Activated CD8-positive, alpha-beta memory T cell treated with anti-CD3 and anti-CD28 coated beads, Interleukin-2, amount 10 ng/mL, durations not matched to agents 7 days and 5 days (primary cell): ENCODE measurements at places on chromosomes 12 and 14.

DNA sequence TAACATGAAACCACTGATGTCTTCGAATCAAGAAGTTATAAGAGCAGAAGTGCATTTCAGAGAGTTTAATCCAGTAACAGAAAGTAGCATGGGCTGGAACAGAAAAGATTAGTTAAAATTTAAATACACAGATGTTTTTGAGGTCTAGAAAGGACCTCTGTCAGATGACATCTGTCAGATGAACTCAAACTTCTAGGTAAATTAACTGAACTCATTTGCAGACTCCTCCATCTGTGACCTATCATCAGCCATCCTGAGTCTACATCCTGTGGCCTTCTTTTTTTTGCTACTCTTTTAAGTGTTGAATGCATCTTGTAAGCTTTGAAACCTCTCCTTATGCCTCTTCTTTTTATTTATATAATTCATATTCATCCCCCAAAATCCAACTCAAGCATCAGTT lies 53.3 kb downstream of the C2CD5 start:
- no peak for DNase-seq

DNA sequence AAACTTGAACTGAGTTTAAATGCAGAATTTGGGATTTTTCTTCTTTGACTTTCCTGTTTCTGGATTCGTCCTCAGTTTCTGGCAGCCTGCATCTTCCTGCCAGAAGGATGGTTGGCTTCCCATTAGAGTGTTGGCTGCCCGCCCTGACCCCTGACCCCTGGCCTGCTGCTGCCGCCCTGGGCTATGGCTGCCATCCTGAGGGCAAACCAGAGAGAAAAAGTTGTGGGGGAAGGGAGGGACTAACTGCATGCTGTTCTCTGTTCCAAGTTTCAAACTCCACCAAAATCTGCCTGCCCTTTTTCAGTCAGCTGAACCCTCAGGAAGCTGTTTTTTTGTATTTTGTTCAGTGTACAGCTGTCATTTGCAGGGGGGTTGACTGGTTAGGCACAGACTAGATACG lies 48.4 kb downstream of the FNTB start:
- no peak for DNase-seq

DNA sequence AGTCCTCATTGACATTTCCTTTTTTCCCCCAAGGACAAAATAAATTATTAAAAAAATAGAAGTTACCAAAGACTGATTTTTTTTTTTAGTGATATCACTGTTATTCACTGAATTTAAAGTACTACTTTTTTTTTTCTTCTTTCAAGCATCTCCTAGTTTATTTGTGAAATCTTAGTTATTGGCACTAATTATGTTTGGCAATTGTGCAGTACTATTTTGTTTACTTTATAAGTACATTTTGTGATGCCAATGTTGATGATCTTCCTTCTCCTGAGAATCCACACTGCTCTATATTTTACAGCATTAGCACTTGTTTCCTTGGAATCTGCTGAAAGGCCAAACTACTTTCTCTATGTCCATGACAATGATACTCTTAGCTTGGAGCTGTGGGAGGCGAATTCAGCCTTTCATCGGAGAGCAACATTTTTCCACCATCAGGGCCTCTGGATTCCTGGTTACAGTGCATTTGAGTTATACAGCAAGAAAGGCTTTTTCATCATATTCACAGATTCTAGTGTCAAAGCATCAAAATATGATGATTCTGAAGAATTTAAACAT lies 123.8 kb upstream of the PTPRQ start:
- no peak for DNase-seq

DNA sequence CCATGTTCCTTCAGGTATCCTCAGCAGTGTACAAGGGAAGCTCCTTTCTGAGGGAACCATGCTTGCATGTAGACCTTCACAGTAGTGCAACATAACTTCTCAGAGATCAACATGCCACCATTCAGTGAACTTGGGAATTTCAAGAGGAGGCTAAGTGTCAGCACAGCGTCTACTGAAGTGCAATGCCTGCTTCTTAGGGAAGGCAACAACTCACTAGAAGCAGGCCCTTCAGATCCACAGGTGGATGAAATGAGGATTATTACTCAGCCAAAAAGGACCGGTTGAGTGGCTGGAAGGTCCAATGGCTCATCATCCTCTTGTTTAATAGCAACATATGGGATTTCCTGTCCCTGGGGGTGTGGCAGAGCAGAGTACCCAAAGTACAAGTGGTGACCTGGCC lies 18.7 kb downstream of the RNASE10 start:
- no peak for DNase-seq

DNA sequence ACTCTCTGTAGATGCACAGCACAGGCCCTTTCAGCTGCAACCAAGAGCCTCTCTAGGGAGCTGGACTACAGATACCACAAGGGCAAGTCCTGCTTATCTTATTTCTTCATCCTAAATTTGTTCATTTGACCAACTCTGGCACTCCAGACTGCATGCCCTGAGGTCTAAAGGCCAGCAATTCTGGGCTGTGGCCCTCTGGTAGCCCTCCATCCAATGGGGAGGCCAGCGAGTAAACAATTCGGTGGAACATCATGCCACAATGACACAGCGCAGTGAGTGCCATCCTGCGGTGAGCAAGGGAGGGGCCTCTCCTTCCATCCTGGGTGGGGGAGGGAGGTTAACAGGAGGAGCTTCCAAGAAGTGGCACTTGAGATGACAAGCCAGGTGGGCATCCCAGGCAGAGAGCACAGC lies 652 bp upstream of the SELPLG start:
- peak; percentile 85 for DNase-seq

DNA sequence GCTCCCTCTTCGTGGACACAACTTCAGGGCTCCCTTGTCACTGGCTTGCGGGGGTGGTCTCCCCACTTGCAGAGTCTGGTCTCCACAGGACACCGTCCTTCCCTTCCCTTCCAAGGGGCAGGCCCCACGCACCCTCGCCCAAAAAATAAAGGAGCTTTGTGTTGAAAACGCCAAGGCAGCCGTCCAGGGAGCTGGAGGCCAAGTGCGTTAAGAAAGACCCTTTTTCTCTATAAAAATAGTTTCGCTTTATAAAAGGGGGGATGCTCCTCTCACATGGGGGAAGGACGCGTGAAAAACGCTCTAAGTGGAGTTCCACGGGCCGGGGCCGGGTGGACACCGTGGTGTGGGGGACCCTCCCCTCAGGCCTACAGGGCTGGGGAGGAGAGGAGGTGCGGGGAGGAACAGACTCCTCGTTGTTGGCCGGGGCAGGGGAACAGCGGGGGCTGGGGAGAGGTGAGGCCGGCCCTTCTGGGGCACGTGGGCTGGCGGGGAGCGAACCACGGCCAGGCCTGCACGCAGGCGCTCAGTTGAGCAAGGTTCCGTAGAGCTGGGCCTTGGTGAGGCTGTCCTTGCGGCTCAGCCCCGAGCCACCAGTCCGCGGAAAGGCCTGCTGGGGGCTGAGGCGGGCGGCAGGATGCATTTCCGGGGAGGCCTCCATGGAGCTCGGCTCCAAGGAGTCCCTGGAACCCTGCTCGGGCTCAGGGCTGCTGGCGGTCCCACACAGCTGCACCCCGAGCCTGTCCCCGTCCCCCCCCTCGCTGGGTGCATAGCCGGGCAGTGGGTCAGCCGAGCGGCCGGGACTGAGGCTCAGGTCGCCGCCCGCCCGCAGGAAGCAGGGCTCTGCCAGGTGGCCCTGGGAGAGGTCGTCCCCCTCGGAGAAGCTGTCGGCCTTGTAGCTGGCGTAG lies 49.5 kb downstream of the BEGAIN start:
- DNase-seq = no peak

DNA sequence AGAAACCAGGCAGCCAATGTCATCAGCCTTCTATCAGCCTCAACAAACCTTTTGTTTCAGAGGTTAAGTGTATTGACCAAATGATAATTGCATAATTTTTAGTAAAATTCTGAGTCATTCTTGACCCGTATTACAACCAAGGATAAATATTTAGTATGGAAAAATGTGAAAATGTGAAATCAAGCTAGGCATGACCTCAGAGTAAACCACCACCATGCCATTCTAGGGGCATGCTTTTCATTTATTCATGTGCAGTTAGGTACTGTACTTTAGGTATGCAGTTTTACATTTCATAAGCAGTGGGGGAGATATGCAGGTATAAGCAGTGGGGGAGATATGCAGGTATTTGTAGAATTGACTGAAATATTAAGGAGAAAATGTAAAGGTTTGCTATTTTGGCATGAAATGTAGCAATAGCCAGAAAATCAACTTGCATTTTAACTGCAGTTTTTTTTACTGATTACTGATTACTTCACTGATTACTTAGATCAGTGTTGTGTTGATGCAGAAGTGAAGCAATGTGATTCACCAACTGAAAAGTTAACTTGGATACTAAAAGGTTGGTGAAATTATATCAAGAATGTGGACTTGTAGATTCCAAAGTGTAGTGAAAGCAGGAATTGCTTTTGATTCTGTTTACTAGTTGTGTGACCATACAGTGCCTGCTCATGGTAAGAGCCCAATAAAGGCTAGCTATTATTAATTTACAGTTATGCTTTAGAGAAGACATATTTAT lies 184.2 kb downstream of the ESR2 start:
- no peak for DNase-seq

DNA sequence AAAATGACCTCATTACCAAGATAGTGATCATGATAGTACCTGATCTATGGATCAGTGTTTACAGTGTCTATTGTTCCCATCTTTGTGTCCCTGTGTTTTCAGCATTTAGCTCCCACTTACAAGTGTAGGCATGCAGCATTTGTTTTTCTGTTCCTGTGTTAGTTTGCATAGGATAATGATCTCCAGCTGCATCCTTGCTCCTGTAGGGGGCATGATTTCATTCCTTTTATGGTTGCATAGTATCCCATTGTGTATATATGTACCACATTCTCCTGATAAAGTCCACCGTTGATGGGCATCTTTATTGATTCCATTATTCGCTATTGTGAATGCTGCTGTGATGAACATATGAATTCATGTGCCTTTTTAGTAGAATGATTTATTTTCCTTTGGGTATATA lies 215.4 kb upstream of the NAV3 start:
- DNase-seq = no peak

DNA sequence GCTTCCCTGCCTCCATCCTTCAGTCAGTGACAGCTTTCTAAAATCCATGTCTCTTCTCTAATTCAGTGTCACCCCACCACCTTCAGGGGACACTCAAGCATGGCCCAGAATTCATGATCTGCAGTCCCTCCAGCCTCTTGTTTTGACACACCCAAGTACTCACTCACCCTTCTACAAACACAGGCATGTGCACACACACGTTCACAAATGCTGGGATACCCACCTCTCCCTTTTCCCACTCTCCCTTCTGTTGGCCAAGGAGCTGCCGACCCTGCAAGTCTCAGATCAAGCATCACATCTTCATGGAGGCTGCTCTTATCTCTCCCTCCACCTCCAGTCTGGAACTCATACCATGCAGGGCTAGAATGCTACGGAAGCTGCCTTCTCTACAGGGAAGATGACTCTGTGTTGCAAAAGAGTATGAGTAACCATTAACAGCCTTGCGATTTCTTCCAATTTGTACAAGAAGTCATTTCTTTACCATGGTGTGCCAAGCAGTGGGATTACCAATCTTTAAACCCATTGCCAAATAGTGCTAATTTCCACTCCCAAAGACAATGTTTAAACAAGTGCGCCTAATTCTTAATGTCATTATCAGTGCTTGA lies 196.1 kb downstream of the BCL11B start:
- DNase-seq = no peak

GRCh38 chr12:69834576-69834975 lies 9.5 kb downstream of the MYRFL start:
- no peak for DNase-seq

GRCh38 chr12:120403869-120404268 lies 34.0 kb upstream of the COX6A1 start:
- no peak for DNase-seq

GRCh38 chr14:81434230-81434629 lies 34.1 kb upstream of the STON2 start:
- DNase-seq = no peak

DNA sequence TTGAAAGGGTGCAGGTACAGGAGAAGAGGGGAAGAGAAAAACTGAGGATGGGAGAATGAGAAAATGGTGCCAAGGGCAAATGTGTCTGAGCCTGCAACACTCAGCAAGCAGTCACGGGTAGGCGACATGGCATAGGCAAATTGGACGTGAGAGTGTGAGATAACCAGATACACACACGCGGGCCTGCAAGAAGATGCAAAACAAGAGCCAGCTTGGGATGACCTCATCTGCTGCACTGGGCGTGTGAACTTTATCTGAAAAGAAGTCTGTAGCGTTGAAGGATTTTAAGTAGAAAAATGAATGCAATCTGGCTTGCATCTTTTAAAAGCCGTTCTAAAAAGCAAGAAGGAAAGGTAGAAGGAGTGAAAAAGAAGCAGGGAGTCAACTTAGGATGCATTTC lies 160.4 kb downstream of the NTF3 start:
- no peak for DNase-seq

- no peak for DNase-seq
Observed at GRCh38 chr12:124632519-124632984, 65.1 kb upstream of the NCOR2 start.

- DNase-seq = no peak
Observed at GRCh38 chr12:95622879-95623278, 71.6 kb upstream of the USP44 start.

GRCh38 chr12:88802096-88802706 lies 221.9 kb upstream of the KITLG start:
- no peak for DNase-seq

DNA sequence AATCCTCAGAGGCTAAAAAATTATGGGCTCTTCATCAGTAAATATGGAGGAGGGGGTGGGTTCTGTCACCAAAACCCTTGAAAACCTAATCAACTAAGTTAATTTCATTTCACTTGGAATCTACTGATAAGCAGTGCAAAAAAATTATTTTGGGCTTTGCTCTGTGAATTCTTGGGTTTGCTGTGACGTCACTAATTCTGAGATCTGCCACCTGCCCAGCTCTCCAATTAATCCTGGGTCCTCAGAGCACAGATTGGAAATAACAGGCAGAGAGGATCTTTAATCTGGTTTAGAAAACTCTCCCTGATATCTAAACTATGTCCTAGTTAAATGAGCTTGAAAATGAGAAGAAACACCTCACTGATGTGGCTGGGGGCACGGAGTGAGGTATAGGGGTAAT lies 903.2 kb downstream of the AACS start:
- DNase-seq = no peak

- DNase-seq = no peak
Observed at GRCh38 chr12:77345336-77345735, 280.0 kb upstream of the E2F7 start.
